ENCODE measurements at places on chromosomes 7 and 10.

- DNase-seq = no peak
Measured at GRCh38 chr10:104650072-104650471, 9.0 kb downstream of the SORCS3 start.

- no peak for DNase-seq
Measured at GRCh38 chr7:25879799-25880198, 272.2 kb upstream of the NFE2L3 start.

DNA sequence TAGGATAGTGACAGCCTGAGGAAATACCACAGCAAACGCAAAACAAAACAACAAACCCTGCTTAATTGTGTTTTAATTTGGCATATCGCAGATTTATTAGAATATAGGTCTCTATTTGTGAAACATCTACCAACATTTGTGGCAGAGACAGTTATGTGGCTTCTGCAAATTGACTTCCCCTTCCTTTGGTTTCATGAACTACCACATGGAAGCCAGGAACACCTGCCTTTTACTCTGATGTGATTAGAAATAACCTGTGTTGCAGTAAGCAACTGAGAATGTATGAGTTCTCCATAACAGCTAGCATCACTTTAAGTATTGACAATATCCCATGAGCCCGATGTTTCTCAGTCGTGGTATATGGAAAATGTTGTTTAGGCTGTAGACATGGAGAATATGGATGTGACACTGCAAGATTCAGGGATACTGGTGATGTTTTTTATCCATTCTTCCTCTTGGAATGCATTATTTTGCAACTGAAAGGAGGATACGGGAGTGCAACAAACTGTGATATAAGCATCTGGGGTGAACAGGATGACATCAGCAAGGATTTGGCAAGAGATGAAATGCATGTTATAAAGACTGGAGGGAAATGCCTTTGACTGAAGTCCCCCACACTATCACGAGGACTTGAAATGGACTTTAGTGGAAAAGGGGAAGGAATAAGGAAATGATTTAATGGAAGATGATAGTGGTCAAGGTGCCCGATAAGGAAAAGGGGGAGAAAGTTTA, 95.9 kb downstream of the CUBN start:
- no peak for DNase-seq

- DNase-seq = no peak
Measured at GRCh38 chr7:24830440-24831050, 73.3 kb upstream of the GSDME start.

DNA sequence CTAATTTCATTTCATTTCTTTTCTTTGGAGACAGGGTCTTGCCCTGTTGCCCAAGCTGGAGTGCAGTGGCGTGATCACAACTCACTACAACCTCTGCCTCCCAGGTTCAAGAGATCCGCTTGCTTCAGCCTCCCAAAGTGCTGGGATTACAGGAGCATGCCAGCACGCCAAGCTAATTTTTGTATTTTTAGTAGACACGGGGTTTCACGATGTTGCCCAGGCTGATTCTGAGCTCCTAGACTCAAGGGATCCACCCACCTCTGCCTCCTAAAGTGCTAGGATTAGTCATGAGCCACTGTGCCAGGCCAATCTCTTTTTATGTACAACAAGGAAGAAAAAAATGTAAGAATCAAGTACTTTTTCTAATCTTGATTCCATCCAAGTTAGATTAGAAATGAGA, 10.7 kb upstream of the KMT2E start:
- no peak for DNase-seq

DNA sequence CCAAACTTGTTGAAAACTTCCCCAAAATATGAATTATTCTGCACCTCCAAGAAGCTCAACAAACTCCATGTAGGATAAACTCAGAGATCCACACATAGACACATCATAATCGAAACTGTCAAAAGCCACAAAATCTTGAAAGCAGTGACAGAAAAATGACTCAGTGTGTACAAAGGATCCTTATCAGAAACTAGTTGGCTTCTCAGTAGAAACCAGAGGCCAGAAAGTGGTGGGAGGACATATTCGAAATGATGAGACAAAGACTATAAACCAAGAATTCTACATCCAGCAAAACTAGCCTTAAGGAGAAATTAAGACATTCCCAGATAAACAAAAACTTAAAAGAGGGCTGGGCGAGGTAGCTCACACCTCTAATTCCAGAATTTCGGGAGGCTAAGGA, 38.5 kb downstream of the MCMBP start:
- DNase-seq = no peak

GRCh38 chr7:20328027-20328426, 2.7 kb upstream of the ITGB8 start:
- no peak for DNase-seq

DNA sequence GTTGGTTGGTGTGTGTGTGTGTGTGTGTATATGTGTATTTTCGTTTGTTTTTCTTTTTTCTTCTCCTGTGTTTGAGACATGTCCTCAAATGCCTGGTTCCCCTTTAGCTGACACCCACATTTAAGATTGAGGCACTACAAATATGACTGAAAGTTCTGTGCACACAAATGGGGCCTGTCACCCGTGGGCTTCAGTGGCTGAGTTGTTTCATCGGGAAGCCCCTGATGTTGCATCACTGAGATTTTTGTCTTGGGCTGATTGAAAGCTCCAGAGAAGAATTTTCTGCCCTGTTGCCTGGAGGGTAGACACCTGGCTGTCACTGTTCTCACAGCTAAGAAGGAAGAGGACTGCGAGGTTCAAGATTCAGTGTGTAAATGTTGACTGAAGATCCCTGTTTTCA, 283.8 kb upstream of the C7orf33 start:
- no peak for DNase-seq

- no peak for DNase-seq
Measured at GRCh38 chr10:124916098-124916584, 25.8 kb upstream of the ZRANB1 start.

- no peak for DNase-seq
Measured at GRCh38 chr10:35388197-35388596, 51.9 kb downstream of the CCNY start.

- DNase-seq = no peak
Measured at GRCh38 chr10:66591865-66592264, 334.0 kb upstream of the LRRTM3 start.

GRCh38 chr10:117320050-117320665, 55.1 kb downstream of the PDZD8 start:
- DNase-seq = no peak

- no peak for DNase-seq
Measured at GRCh38 chr7:97851683-97852082, 20.5 kb downstream of the ASNS start.

DNA sequence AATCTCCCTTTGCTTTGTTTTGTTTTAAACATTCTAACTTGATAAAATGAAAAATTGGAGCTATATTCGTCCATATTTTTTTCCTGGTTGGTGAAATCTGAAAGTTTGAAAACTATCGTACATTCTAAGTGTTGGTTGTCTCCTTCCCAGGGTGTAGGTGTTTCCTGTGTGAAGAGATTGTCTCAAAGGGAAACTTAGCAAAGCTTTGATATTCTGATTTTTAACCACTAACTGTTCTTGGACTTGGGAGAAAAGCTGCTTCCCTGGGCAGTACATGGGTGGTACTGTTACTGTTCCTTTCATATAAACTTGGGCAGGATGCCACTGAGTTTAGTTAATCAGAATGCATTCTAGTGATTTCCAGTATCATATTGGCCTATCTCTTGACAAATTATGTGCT, 253.5 kb upstream of the LRGUK start:
- no peak for DNase-seq

DNA sequence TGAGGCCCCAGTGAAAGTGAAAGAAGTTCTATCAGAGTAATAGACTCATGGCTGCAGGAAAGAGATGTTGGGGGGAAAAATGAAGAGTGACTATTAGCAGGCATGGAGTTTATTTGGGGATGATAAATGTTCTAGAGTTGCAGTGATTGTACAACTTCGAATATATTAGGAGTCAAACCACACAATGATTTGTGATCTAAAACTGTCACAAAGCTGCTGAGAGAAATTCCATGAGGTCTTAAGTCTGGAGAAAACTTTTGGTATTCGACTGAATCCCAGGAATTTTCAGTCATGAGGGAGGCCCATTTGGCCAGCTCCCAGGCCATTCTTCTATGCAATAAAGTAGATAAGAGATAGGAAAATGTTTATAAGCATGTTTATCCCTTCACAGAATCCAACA, 55.9 kb upstream of the UNC5B start:
- DNase-seq = no peak

DNA sequence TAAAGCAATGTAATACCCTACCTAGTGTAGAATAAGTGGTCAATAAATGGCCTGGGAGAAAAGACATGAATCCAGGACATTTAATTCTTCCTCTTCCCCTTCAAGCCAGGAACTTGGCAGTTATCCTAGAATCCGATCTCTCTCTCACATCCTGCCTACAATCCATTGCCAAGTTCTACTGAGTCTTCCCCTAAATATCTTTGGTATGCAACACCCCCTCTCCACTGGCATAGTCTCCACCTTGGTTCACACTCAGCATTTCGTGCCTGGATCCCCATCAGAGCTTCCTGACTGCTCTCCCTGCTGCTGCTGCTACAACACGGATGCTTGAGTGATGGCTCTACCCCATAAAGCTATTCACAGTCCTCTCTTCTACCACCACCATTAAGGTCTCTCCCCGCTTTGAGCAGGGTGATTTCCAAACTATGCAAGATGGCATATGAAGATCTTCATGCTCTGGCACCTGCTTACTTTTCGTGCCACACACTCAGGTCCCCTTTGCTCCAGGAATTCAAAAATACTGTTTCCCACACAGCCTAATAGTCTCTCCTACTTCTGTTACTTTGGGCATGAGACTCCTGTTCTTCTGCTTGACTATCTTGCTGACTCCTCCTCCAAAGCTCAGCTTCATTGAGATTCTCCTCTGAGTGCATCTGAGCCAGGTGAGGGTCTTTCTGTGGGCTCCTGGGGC, 4.8 kb downstream of the ANK3 start:
- DNase-seq = no peak

DNA sequence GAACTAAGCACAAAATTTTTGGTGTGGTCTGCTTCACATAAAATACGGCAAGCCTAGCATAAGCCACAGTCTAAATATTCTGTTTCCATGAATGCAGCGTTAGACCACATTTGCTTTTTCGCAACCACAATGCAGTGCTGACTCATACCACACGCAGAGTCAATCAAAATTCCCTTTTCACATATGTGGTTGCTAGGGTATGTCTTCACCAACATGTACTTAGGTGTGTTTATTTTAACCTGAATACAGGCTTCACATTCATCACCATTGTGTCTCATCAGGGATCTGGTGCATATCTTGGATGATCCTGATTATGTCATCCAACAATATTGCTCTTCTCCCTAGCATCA, 90.8 kb downstream of the CHN2 start:
- no peak for DNase-seq

DNA sequence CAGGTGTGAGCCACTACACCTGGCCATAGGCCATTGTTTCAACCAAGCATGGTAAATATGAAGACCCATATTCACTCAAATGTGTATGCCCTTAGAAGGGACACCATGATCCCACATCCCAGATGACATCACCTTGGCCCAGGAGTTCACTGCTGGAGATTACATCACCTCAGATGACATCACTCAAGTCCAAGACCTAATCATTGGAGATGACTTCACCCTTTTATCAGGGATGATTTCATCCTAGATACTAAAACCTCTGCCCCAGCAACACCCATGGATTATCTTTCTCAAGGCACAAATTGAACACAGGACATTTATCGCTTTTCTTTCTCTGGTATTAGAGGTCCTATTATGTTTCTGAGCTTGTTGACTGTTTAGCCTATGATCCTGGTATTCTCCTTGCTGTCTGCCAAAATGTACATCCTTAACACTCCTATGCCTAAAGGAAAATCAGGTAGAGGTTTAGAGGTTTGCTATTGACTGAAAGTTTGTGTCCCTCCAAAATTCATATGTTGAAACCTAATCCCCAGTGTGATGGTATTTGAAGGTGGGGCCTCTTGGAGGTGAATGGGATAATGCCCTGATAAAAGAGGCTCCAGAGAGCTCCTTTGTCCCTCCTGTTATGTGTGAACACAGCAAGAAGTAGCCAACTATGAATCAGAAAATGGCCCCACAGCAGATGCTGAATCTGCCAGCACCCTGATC, 9.8 kb upstream of the CYP2C18 start:
- DNase-seq = no peak

- no peak for DNase-seq
Measured at GRCh38 chr10:121544301-121544869, 53.9 kb downstream of the FGFR2 start.

GRCh38 chr7:27247452-27248426, 5.1 kb downstream of the EVX1 start:
- no peak for DNase-seq

- no peak for DNase-seq
Measured at GRCh38 chr7:28695300-28696295, 262.5 kb downstream of the TRIL start.

All from neural crest cell (in vitro differentiated cells).